ENCODE measurements at places on chromosomes 5 and 9.

- no peaks in the 10 kb centered on the region for H3K4me1 ChIP-seq
- no peak overlapping the region for H3K4me3 ChIP-seq
- no peak for DNase-seq
- H3K27me3 ChIP-seq, result no peaks in the 10 kb centered on the region
- no peaks in the 10 kb centered on the region for H3K36me3 ChIP-seq
Measured at GRCh38 chr9:32371279-32371678, 13.2 kb upstream of the ACO1 start.

- H3K27ac ChIP-seq, result peak overlapping the region; percentile 85
- no peaks in the 10 kb centered on the region for H3K27me3 ChIP-seq
- H3K4me3 ChIP-seq, result peak overlapping the region; percentile 96
- DNase-seq, result no peak
- peaks cover 69% of the 10 kb centered on the region for H3K4me1 ChIP-seq
Measured at GRCh38 chr5:142320851-142321560, 3.8 kb downstream of the SPRY4 start.

DNA sequence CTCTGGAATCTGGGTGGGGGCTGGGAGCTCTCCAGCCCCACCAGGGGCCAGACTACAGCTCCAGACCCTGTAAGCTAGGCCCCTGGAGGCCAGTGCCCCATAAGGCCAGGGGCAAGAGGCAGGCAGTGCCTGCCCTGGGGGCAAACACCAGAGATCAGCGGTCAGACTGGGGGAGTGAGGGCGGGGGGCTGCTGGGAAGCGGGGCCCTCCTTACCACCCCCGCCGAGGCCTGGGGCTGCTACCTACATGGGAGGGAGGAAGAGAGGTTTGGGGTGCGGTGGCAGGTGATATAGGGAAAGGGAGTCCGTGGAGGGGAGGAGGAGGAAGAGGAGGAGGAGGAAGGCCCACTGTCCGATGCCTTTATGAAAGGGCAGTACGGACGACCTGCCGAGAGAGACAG, 12.7 kb downstream of the PRR7 start:
- DNase-seq, result no peak
- peaks cover 39% of the 10 kb centered on the region for H3K36me3 ChIP-seq
- no peaks in the 10 kb centered on the region for H3K27me3 ChIP-seq

DNA sequence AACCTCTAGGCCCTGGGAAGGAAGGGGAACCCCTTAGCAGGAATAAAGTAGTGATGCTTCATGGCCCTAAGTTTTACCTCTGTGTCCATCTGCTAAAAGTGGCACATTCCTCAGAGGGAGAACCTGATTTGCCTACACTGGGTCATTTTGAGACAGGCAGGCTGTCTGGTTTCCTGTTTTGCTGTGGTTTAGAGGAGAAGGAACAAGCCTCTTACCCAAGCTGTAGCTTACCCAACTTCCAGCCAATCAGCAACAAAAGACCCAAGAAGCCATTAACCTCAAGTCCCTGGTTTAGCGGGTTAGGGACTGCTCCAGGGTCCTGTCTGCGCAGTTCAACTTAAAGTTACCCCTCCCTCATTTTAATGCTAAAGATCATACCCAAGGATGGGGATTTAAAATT, 411.0 kb downstream of the MAT2B start:
- H3K27ac ChIP-seq, result no peak overlapping the region
- peaks cover 6% of the 10 kb centered on the region for H3K27me3 ChIP-seq
- no peak for DNase-seq
- H3K4me1 ChIP-seq, result peaks cover 20% of the 10 kb centered on the region
- peaks cover 13% of the 10 kb centered on the region for H3K36me3 ChIP-seq

DNA sequence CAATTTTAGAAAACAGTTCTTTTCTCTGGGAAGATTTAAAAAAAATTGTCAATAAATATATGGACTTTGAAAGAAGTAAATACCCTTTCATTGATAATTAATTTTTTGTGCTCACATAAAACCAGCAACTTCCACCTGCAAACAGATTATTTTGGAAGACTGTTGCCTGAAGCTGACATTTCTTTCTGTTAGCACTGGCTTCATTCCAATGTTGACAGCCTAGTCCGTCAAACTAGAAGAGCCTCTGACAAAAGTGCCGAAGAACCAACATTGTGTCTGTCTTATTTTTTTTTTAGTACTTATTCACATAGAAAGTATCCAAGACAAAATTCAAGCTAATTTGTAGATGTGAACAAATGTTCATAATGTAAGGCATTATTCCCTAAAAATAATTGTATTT, 108.6 kb upstream of the TMEM161B start:
- no peak overlapping the region for H3K27ac ChIP-seq
- no peak for DNase-seq
- no peaks in the 10 kb centered on the region for H3K4me1 ChIP-seq
- H3K4me3 ChIP-seq, result no peak overlapping the region
- peaks cover 4% of the 10 kb centered on the region for H3K36me3 ChIP-seq

DNA sequence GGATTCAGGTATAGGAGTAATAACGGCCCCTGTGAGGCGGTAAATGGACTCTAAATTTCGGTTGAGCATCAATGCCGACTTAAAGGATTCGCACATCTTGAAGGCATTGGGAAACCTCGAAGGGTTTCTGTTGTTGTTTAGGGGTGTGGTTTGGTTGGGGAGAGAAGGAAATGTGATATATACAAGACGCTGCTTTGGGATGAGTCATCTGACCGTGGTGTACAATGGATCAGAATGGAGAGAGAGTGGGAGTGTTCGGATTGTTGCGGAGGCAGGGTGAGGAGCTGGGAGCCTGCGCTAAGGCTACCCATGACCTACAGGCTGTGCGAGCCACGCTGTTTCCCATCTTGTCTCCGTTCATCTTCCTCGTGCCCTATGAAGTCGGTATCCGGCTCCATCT, 60.4 kb upstream of the ERCC6L2 start:
- DNase-seq, result no peak
- H3K4me3 ChIP-seq, result no peak overlapping the region
- H3K36me3 ChIP-seq, result no peaks in the 10 kb centered on the region
- H3K27ac ChIP-seq, result no peak overlapping the region

DNA sequence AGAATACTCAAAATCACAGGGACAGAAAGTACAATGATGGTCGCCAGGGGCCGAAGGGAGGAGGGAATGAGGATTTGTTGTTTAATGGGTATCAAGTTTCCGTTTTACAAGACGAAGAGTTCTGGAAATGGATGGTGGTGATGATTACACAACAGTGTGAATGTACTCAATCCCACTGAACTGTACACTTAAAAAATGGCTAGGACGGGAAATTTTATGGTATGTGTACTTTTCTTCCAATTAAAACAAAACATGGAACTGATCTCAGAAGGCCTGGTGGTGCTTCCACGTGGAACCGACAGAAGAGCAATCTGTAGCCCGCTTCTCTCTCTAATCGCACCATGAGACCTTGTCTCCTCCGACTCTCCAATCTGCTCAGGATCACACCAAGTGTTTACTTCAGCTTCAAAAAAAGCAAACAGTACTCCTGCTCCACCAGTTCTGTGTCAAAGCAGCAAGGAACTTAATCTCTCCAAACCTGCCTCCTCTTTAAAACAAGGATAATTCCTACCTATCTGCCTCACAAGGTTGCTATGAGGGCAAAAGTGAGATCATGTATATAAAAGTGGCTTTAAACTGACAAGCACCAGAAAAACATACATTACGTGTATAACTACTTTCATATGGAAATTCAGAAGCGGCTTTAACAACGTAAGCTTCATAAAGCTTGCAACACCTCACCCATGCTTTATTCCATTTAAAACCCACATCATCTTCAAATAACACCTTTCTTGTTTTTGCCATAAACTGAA, 2.1 kb downstream of the ECPAS start:
- peak overlapping the region; percentile 95 for H3K27ac ChIP-seq
- H3K4me3 ChIP-seq, result peak overlapping the region; percentile 77
- H3K4me1 ChIP-seq, result peaks cover 34% of the 10 kb centered on the region
- DNase-seq, result no peak

DNA sequence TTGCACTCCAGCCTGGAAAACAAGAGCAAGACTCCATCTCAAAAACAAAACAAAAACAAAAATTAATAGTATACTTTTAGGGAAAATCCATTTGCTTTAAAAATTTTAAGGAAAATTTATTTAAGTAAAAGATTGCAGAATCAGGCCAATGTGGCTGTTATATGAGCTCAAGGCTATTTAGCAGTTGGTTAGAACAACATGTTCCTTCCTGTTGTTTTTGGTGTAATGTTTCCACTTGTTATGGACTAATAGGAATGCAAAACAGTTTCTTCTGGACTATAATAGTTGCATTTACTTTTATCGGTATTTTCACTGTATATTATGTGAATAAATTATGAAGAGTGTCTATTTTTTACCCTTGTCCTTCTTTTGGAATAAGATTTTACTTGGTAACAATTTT, 3.0 kb upstream of the CDC42SE2 start:
- no peak overlapping the region for H3K27ac ChIP-seq
- no peak overlapping the region for H3K4me3 ChIP-seq
- H3K4me1 ChIP-seq, result peaks cover 21% of the 10 kb centered on the region
- no peaks in the 10 kb centered on the region for H3K36me3 ChIP-seq

DNA sequence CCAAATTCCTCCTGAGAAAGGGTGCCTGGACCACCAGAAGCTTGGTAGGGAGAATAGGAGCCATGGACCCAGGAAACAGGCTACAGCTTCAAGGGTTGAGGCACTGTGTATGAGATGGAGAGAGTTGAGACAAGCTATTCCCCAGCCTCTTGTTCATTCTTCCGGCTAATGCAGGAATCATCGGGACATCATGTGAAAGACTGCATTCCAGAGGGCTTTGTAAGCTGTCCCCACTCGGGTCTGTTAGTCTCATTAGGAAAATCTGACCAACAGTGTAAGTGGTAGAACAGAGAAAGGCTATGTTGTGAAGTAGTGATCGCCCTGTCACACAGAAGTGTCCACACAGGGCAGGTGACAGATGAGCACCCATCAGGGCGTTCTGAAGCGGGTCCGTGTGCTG, 81.4 kb downstream of the GABBR2 start:
- H3K27ac ChIP-seq, result no peak overlapping the region
- no peaks in the 10 kb centered on the region for H3K36me3 ChIP-seq
- H3K4me3 ChIP-seq, result no peak overlapping the region
- H3K4me1 ChIP-seq, result peaks cover 8% of the 10 kb centered on the region
- DNase-seq, result no peak
- no peaks in the 10 kb centered on the region for H3K27me3 ChIP-seq

DNA sequence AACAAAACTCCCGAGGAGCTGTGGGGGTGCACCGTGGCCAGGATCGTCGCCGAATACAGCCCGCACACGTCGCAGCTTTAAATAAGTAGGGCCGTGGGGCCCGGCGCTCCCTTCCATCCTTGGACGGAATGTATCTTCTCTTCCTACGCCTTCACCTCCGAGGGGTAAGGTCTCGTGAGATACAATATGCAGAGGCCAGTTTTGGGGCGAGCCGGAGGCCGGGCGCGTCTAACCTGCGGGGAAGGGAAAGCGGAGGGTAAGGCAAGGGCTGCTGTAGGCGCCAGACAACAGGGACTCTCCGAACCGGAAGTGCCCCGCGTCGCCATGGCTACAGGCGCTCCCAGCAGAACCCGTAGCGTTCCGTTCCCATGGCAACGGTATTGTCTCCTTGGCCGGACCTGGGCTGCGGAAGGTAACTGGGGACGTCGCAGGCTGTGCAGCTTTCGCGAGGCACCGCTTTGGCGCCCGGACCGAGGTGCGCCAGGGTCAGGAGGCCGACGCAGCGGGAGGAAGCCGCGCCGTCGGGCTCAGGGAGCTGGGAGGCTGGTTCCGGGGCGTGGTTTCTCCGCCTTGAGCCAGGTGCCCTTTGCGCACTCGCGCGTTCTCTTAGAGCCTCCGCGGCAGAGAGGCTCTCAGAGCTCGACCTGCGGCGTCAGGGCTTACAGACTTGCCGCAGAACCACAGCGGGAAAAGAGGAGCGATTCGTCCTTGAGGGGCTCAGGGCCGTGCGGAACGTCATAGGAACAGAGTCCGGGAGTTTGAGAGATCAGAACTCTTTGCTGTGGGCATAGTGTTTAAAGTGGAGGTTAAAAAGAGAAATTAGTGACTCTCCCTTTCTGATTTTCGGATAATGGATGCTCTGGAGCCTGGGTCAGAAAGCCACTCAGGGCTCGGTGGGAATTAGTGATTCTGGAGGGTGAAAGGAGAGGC, at the start of gene TTC23L:
Gene TTC23L (plus strand): TSS at position 380 of the 930 bp plus-strand sequence. CDS start 1,508 bp downstream, outside the sequence.
- peaks cover 18% of the 10 kb centered on the region for H3K4me1 ChIP-seq
- H3K4me3 ChIP-seq, result peak within 1 kb of the TSS; percentile 97
- peak within 1 kb of the TSS; percentile 100 for H3K27ac ChIP-seq
- DNase-seq, result peak; percentile 95

GRCh38 chr5:173764332-173765028, 123.7 kb upstream of the CPEB4 start:
- no peaks in the 10 kb centered on the region for H3K36me3 ChIP-seq
- peaks cover 14% of the 10 kb centered on the region for H3K4me1 ChIP-seq
- H3K27me3 ChIP-seq, result no peaks in the 10 kb centered on the region
- no peak for DNase-seq
- no peak overlapping the region for H3K4me3 ChIP-seq

GRCh38 chr9:89802781-89803355, 198.1 kb downstream of the GADD45G start:
- no peak overlapping the region for H3K27ac ChIP-seq
- H3K27me3 ChIP-seq, result peaks cover 2% of the 10 kb centered on the region
- peaks cover 31% of the 10 kb centered on the region for H3K4me1 ChIP-seq
- no peak overlapping the region for H3K4me3 ChIP-seq

- no peak overlapping the region for H3K27ac ChIP-seq
- H3K27me3 ChIP-seq, result peaks cover 16% of the 10 kb centered on the region
- H3K36me3 ChIP-seq, result no peaks in the 10 kb centered on the region
Measured at GRCh38 chr5:154546719-154547118, 68.7 kb upstream of the HAND1 start.

DNA sequence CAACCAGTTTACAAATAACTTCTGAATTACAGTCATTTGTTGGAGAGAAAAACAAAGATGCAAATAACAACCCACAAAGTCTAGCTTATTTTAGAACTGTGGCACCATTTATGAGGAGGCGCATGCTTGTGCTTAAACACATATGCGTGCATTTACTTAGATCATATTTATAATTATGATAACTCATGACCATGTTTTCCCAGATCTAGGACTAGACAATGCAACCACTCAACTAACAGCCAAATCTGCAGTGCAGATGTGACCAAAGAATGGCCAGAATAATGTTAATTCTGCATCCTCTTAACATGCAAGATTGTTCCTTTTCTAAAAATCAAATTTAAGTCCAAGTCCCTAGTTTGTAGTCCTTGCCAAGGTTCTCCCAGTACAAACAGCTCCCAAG, 167.3 kb upstream of the FST start:
- no peak for DNase-seq
- peaks cover 8% of the 10 kb centered on the region for H3K36me3 ChIP-seq
- no peak overlapping the region for H3K4me3 ChIP-seq
